ENCODE measurements at places on chromosomes 5 and 9.
A peak's percentile ranks its signal among the peaks of the same experiment; 100 is the strongest.

- no peak for DNase-seq
Observed at GRCh38 chr9:117643288-117643654, 60.9 kb upstream of the TLR4 start.

GRCh38 chr5:57408714-57409113 lies 73.9 kb downstream of the ACTBL2 start:
- DNase-seq, result no peak

- DNase-seq, result no peak
Observed at GRCh38 chr9:111957856-111958631, 61.4 kb downstream of the UGCG start.

DNA sequence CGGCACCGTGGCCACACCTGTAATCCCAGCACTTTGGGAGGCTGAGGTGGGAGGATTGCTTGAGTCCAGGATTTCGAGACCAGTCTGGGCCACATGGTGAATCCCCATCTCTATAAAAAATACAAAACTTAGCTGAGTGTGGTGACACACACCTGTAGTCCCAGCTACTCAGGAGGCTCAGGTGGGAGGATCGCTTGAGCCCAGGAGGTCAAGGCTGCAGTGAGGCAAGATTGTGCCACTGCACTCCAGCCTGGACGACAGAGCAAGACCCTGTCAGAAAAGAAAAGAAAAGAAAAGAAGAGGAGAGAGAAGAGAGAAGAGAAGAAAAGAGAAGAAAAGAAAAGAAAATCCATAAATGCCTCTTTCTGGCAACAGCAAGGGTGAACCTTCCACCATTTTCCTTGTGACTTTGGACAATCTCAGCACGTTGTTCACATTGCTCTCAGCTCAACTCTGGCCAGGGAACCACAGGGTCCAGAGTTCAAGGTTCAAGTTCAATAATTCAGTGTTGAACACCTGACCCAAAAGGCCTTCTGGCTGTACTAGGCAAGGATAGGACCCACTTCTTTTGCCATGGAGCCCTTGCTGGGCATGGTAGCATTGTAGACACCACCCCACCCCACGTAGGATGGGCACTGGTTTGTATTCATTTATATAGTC lies 14.6 kb upstream of the DUSP1 start:
- no peak for DNase-seq

DNA sequence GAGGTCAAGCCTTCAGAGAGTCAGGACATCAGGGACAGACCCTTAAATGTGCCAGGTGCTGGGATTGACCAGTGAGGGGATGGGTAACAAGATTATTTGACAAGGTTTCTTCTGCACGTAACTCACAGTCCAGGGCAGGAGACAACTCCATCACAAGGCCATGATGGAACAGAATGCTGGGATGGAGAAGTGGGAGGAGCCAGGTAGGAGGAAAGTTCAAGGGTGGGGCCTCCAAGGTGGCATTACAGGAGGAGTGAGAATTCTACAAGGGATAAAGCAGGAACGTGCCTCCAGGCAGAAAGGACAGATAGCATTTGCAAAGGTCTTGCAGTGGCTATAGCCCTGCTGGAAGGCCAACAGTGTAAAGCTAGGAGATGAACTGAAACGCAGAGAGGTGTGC lies 102.2 kb downstream of the FGF18 start:
- no peak for DNase-seq

GRCh38 chr5:179878222-179879002 lies 19.8 kb upstream of the MRNIP start:
- no peak for DNase-seq

- DNase-seq, result no peak
Observed at GRCh38 chr9:19782005-19782404, 6.8 kb downstream of the SLC24A2 start.

DNA sequence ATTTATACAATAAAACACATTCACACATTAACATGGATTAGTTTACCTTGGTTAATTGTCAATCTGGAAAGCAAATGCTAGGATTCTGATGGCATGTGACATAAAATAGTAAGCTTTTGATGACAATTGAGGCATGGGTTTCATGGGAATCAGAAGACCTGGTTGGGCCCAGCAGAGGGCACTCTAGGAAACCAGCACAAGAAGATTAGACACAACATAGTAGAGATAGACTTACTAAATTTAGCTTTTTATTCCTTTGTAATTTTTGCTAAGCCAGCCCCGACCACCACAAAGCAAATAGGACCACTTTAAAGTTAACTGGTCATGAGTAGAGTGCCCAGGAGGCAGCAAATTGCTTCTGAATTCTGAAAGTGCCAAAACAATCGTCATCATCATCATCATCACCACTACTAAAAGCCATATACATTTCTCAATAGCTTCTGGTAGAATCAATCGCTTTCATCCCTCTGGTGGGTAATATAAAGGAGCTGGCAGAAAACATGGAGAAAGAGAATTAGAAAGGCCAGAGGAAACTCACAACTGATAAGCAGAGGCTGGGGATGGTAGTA lies 163.2 kb downstream of the ARRDC3 start:
- no peak for DNase-seq

- DNase-seq, result no peak
Observed at GRCh38 chr5:38455796-38456330, 100.6 kb downstream of the LIFR start.

DNA sequence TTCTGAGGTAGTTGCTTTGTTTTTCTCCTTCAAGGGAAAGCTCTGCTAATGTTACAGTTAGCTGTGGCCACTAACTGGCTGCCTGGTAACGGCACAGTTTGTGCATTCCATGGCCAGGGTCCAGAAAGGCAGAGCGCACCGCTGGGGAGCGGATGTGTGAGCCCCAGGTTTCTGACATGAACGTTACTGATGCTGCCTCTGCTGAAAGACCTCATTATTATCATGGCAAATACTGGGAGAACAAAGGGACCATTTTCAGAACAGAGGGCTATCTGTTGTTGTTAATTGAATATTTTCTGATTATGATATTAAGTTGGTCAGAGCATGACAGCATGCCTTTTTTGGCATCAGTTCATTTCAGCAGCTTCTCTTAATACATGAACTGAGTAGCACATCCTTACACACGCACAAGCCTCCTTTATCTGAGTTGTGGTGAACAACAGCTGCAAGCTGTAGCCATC lies 134.1 kb downstream of the NUDT12 start:
- no peak for DNase-seq

- DNase-seq, result no peak
Observed at GRCh38 chr5:172111852-172112225, 76.2 kb downstream of the STK10 start.

DNA sequence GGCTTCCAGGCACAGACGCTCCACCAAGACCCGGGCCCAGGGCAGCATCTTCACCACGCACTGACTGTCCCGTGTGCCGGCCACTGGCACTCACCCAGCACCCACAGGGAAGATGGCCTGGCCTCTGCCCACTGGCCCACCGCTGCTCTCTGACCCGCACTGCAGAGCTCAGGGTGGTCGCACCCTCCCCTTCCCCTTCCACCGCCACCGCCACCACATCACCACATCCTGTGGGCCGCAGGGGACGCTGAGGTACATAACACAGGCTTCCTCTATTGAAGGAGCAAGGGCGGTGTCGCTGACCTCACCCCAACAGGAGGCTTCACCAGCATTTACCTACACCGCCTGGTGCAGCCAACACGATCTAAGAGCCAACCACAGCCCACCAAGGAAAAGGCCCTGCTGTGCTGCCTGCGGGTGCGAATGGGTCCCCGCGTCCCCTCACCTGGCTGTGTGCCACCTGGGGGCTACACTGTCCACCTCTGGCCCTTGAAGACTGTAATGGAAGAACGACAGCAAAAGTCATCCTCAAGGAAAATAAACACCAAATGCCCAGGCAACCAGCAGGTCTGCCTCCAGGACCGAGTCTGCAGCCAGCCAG lies 101.8 kb downstream of the CAMSAP1 start:
- DNase-seq, result no peak

DNA sequence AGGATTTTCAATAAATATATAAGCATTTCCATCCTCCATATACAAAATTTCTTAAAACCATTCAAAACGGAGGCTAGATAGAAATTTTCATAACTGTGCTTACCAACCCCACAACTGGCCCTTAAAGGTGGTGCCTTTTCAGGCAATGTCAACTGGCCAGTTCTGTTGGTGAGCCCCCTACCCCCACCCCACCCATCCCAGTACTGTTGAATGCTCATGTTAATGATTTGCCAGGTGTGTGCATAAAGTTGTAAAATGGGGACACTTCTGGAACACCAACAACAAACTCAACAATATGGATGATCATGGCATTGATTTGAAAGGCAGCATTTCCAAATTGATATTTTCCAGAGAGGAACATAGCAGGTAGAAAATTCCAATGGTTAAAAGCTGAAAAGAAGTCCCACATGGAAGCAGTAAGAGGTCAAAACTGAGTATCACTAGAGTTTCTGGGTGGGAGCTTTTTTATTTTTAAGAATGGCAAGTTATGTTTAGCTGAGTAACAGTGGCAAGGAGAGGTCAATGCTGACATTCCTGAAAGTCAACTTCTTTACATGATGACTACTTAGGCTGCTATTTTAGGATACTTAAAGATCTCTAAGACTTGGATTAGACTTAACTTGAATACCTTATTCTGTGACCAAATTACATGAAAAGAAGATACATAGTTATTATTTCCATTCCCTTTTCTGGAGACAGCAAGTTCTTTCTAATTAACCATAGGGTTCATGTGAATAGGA lies 2.7 kb downstream of the LEAP2 start:
- no peak for DNase-seq

DNA sequence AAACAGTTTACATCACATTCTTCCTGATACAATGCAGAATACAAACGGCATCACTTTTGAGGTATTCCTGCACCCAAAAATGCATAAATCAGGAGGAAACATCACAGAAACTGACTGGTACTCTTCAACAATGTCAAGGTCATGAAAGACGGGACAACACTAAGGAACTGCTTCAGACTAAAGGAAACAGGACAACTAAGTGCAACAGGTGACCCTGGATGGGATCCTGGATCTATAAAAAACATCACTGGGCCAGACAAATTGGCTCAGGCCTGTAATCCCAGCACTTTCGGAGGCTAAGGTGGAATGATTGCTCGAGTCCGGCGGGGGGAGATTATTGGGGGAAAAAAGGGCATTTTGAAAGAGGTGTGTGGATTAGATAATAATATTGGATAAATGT lies 22.6 kb downstream of the BTNL9 start:
- DNase-seq, result no peak

GRCh38 chr9:114382699-114383520 lies 4.9 kb downstream of the AKNA start:
- DNase-seq, result no peak

DNA sequence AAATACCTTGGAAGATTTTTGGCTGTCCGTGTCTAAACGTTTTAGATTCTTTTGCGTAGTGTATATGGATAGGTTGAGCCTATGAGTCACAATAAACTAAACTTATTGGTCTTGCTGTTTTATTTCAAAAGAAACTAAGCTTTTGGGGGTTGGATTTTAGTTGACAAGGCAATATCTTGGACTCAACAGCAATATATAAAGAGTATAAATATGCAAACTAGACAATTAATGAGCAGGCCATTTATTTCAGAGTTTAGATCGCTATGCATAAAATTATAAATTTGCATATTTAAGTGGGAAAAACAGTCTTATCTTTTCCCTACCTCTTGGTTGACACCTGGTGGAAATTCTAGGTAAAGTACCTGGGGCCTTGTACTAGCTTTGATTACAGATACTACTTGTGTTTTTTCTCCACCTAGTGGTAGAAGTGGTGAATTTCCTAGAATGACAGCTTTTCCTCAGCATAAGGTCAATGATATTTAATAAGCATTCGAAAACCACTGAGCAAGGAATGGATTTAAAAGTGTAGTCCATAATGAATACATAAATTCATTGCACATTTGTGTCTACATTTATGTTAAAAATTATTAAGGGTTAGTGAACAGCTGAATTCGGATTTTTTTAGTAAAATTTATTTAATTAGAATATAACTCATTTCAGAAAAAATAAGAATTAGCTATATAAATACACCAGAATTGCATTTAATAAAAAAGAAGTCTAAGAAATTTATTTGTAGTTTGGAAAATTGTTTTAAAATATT lies 1.7 kb upstream of the ARRDC3 start:
- no peak for DNase-seq

DNA sequence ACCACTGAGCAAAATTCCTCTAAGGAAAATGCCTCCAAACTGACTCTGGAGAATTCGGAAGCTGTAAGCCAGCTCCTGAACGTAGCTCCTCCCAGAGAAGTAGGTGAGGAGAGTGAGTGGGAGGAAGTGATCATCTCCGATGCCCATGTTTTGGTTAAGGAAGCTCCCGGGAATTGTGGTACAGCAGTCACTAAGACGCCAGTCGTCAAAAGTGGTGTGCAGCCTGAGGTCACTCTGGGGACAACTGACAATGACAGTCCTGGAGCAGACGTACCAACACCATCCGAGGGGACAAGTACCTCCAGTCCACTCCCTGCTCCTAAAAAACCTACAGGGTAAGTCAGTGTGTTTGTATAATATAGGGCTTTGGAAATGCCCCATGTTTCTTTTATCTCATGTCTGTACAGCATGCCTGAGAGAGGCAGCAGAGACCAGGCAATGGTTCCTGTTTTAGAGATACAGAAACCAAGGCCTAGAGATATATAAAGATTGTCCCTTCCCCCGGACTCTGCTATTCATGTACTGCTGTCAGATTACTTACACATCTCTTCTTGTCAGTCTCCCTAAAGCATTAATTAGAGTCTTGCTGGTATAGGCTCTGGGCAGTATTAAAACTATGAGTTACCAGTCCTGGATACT lies 23.9 kb downstream of the HMGXB3 start:
- no peak for DNase-seq

- no peak for DNase-seq
Observed at GRCh38 chr9:96495341-96495740, 45.4 kb downstream of the HABP4 start.

- peak; percentile 57 for DNase-seq
Observed at GRCh38 chr9:128438343-128439109, 17.3 kb upstream of the ODF2 start.

DNA sequence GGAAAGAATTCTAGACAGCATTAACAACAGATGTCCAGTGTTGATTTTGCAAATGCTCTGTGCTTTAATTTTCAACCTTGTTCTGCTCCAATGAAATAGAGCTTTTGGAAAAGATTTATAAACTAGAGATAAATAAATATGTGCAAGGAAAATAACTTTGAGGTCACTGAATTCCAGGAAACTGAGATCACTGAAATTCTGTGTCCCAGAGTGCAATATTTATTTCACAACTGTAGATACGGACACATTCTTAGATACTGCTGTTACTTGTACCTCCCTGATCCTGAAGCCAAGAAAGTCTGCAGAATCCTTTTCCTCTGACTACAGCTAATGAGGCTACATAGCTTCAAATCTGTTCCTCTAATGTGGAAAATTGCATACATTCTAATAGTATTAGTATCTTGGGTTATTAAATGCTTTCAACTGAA lies 222.9 kb downstream of the DOCK8 start:
- no peak for DNase-seq

GRCh38 chr5:32709750-32710549 lies 1.2 kb upstream of the NPR3 start:
- DNase-seq, result no peak

DNA sequence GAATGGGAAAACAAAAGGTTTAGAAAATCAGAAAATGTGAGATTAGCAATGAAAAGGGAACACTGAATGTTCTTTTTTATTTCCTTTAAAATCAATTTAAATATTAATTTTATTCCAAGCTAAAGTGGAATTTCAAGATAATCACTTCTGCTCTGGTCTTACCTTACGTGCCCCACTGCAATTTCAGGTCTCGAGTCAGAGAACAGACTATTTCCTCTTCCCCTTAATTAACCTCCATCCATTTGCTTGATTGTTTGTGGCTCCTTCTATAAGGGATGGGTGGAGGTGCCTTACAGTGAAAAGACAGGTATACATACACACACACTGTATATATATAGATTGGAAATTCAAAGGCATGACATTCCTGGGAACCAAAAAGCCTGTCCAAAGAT lies 137.1 kb downstream of the SUSD1 start:
- no peak for DNase-seq
